ENCODE measurements at places on chromosomes 12 and 14. TPM values are rescaled to one million over a fixed set of nuclear protein-coding genes. Genes with fewer than 3 reads are reported as not detected.
A peak's percentile ranks its signal among the peaks of the same experiment; 100 is the strongest.

GRCh38 chr14:95314609-95315008 is 5.1 kb downstream of the CLMN start:
- DNase-seq: no peak
- H3K27ac ChIP-seq: no peak overlapping the region
- peaks cover 10% of the 10 kb centered on the region for H3K4me1 ChIP-seq
- H3K36me3 ChIP-seq: no peaks in the 10 kb centered on the region
- no peak overlapping the region for H3K4me3 ChIP-seq

DNA sequence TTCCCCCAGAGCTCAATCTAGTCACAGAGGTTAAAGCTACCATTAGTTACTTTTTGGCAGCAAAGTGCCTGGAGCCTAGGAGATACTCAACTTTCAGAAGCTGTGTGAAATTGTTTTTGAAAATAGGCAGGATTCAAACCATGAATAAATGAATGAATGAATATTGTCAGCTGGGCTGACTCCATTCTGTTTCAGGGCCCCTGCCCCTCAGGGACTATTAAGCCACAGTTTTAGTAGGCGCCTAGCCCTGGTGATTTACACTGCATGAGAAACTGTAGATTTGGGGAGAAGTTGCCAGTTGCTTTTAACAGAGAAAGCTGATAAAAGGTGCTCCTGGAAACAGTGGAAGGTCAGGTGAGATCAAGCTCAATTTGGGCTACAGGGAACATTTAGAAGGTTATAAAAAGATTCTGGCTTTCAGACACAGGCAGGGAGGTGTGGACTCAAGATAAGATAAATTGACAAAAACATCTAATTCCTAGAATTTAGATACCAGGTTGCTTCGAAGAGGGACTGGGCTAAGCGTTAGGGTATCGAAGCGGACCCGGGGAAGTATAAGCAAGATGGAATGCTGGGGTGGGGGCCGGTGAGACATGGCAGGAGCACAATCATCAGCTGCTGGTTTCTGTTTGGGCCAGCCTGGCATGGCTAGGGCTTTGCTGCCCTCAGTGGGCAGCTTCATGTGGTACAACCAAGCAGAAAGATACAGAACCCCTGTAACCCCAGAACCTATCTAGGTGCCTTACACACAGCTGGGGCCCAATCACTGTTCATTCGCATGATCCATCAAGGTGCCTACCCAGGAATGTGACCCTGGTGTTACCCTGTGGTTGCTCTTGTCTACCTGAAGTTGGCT is 14.9 kb upstream of the CELA1 start:
- no peaks in the 10 kb centered on the region for H3K36me3 ChIP-seq
- DNase-seq: no peak
- no peak overlapping the region for H3K4me3 ChIP-seq
- no peak overlapping the region for H3K27ac ChIP-seq
- no peaks in the 10 kb centered on the region for H3K27me3 ChIP-seq

DNA sequence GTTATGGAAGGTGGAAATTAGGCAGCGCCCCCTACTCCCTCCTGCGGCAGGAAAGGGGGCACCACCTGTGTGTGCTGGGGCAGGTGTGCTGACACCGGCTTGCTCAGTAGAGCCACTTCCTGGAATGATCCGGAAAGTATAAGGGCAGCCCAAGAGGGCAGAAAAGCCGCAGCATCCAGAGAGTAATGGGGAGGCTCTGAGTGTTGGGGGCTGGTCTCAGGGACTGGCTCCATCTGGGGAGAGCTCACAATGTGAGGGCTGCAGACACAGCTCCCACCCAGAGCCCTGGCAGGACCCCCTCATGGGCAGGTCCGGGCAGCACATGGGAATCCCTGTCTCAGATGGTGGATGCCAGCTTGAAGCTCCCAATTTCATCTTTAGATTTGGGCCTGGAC is 187.6 kb upstream of the C14orf180 start:
- peaks cover 6% of the 10 kb centered on the region for H3K4me1 ChIP-seq
- no peak for DNase-seq
- H3K27ac ChIP-seq: no peak overlapping the region
- H3K36me3 ChIP-seq: no peaks in the 10 kb centered on the region

- DNase-seq: no peak
- H3K36me3 ChIP-seq: no peaks in the 10 kb centered on the region
- H3K27me3 ChIP-seq: no peaks in the 10 kb centered on the region
- H3K4me3 ChIP-seq: no peak overlapping the region
- no peaks in the 10 kb centered on the region for H3K4me1 ChIP-seq
- no peak overlapping the region for H3K27ac ChIP-seq
Measured at GRCh38 chr12:129373746-129374145, 520.5 kb downstream of the GLT1D1 start.

DNA sequence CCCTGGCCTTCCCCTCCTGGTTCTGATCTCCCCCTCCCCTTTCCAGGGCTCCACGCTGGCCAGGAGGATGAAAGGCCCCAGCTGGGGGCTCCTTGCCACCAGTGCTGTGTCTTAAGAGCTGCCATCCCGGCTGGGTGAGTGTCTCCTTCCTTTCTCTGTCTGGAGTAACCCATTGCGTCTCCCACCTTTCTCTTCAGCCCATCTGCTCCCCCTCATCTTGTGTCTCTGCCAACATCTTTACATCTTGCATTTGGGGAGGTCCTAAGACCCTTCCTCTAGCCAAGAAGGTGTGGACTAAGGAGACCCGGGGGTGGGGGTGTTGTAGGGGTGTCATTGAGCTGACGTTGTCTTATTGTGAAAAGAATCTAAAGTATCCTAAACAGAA is 505 bp downstream of the BCL2L2 start:
- H3K27ac ChIP-seq: peak overlapping the region; percentile 88
- no peak overlapping the region for H3K4me3 ChIP-seq
- no peak for DNase-seq

DNA sequence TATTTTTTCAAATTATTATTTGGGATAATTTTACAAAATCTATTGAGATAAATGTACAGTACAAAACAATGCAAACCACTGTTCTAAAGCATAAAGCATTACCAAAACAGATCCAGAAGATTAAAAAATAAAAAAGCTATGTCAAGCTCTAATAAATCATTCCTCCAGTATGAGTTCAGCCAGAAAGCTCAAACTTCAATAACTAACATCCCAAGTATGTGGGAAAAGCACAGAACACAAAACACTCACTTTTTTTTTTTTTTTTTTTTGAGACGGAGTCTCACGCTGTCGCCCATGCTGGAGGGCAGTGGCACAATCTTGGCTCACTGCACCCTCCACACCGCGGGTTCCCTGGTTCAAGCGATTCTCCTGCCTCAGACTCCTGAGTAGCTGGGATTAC is 11.3 kb downstream of the SAV1 start:
- H3K4me1 ChIP-seq: peaks cover 30% of the 10 kb centered on the region
- H3K27ac ChIP-seq: no peak overlapping the region
- no peak overlapping the region for H3K4me3 ChIP-seq
- peak; percentile 9 for DNase-seq

GRCh38 chr14:39467889-39468524 is 35.8 kb upstream of the FBXO33 start:
- H3K36me3 ChIP-seq: no peaks in the 10 kb centered on the region
- H3K27ac ChIP-seq: no peak overlapping the region
- H3K4me3 ChIP-seq: no peak overlapping the region
- no peaks in the 10 kb centered on the region for H3K4me1 ChIP-seq
- H3K27me3 ChIP-seq: no peaks in the 10 kb centered on the region
- no peak for DNase-seq

DNA sequence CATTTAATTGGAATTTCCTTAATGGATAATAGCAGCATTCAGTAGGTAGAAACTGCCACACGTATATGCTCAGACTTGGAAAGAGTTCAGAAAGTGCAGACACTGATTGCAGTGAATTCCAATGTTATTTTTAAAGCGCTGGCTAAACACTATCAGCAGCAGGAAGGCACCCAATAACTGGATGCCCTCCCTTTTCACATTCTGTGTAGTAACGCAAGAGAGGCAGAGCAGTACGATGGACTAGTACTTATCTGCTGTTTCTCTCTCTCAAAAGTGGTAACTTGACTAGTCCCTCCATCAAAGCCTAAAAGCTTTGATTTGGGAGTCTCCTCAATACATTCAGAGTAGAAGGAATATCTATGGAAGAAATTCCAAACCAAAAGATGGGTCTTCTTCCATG is 791.0 kb downstream of the TMTC2 start:
- DNase-seq: peak; percentile 7
- H3K4me1 ChIP-seq: peaks cover 11% of the 10 kb centered on the region
- peak overlapping the region; percentile 19 for H3K27ac ChIP-seq
- no peaks in the 10 kb centered on the region for H3K27me3 ChIP-seq

GRCh38 chr12:24044941-24045703 is 95.7 kb upstream of the SOX5 start:
- H3K4me1 ChIP-seq: no peaks in the 10 kb centered on the region
- H3K27ac ChIP-seq: no peak overlapping the region
- no peak overlapping the region for H3K4me3 ChIP-seq

DNA sequence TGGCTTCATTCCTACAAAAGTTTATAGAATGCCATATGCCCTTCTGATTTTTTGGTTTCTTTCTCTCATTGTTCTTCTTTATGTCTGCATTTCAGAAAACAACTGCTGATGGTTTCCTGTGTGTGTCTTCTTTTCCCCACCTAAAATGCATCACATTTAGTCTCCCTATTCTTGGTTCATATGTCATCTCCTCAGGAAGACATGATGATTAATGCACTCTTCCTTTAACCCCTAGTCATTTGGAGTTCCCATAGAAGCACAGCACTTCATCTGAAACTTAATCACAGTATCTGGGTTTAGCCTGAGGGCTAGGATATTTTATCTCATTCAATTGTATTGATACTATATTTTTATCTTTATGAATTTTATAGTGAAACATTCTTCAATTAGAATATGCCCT is 21.5 kb downstream of the GNPNAT1 start:
- no peaks in the 10 kb centered on the region for H3K27me3 ChIP-seq
- no peak overlapping the region for H3K4me3 ChIP-seq
- no peak overlapping the region for H3K27ac ChIP-seq
- H3K4me1 ChIP-seq: no peaks in the 10 kb centered on the region
- peaks cover 7% of the 10 kb centered on the region for H3K36me3 ChIP-seq

DNA sequence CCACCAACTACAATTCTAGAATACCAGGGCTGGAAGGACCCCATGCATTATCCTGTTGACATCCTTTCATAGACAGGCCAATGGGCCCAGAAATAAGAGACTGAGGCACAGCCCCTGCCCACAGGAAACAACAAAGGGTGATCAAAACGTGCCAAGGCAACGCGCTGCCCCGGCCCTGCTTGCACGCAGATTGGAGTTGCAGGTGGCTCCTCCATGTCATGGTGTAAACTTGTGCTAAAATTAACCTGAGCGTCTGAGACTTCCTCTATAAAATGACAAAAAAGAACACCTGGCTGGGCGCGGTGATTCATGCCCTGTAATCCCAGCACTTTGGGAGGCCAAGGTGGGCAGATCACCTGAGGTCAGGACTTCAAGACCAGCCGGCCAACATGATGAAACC is 30.1 kb downstream of the SPRING1 start:
- H3K4me3 ChIP-seq: no peak overlapping the region
- H3K36me3 ChIP-seq: no peaks in the 10 kb centered on the region
- DNase-seq: no peak

GRCh38 chr14:53304726-53305381 is 151.7 kb upstream of the DDHD1 start:
- no peak for DNase-seq
- no peak overlapping the region for H3K27ac ChIP-seq
- H3K36me3 ChIP-seq: no peaks in the 10 kb centered on the region
- no peaks in the 10 kb centered on the region for H3K4me1 ChIP-seq
- no peaks in the 10 kb centered on the region for H3K27me3 ChIP-seq

GRCh38 chr14:69637503-69638031 is 26.2 kb downstream of the SUSD6 start:
- no peak overlapping the region for H3K4me3 ChIP-seq
- no peaks in the 10 kb centered on the region for H3K36me3 ChIP-seq
- peaks cover 54% of the 10 kb centered on the region for H3K4me1 ChIP-seq
- no peaks in the 10 kb centered on the region for H3K27me3 ChIP-seq
- DNase-seq: peak; percentile 74

GRCh38 chr14:35355981-35356841 is 48.3 kb downstream of the NFKBIA start:
- H3K4me3 ChIP-seq: no peak overlapping the region
- peaks cover 28% of the 10 kb centered on the region for H3K4me1 ChIP-seq
- peak; percentile 83 for DNase-seq
- no peaks in the 10 kb centered on the region for H3K27me3 ChIP-seq
- H3K27ac ChIP-seq: peak overlapping the region; percentile 66
- H3K36me3 ChIP-seq: no peaks in the 10 kb centered on the region

DNA sequence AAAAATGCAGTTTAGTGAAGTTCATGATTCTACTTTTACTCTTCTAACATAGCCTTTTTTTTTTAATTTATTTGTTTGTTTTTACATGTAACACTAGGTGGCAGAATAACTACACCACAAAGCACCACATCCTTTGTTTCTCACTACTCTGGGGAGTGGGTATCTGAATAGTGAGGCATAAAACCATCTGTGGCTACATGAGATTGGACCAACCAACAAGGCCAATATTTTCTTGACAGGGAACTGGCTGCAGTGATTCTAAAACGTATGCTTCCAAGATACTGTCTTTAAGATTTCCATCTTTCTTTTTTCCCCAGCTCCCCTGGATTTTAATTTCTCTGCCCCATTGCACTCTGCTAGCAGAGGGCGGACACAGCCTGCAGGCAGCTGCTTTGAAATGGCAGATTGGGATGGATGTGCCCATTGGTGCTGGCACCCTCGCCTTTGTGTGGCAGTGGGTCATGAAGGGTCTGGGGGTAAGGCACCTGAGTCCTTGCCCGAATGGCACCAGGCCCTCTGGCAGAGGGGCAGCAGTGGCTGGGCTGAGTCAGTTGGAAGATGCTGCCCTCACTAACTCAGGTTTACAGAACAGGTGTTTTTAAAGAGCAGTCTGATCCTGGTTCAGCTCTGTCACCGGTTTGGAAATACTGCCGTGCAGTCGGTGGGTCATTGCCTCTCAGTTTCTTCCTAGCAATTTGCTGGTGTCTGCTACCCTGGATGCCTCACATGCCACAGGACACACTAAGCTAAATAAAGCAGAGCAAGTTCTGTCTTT is 429.1 kb downstream of the RAD51B start:
- peaks cover 32% of the 10 kb centered on the region for H3K4me1 ChIP-seq
- no peaks in the 10 kb centered on the region for H3K36me3 ChIP-seq
- H3K27me3 ChIP-seq: no peaks in the 10 kb centered on the region
- H3K4me3 ChIP-seq: no peak overlapping the region
- H3K27ac ChIP-seq: peak overlapping the region; percentile 84

DNA sequence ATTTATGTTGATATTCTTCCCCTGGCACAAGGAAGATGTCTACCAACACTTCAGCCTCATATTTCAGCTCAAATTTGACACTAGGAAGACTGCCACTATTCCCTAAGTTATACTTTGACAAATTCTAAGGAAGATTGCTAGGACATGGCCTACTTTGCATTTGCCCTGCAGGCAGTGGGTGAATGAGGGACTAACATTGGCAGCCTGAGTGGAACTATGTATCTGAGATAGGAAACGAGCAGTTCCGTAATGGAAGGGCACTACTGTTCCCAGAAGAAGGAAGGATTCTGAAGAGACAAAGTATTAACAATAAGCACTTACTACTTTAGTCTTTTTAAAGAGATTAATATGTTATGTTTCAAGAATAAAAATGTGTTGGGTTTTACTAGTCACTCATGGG is 115.1 kb downstream of the SLC16A7 start:
- no peaks in the 10 kb centered on the region for H3K27me3 ChIP-seq
- no peak for DNase-seq
- H3K27ac ChIP-seq: no peak overlapping the region

CLEC4C gene
- total RNA-seq: not detected

SLC7A7 gene
- total RNA-seq: 15.1 TPM

MTA1 gene
- total RNA-seq: 111 TPM
